ENCODE measurements at places on chromosomes 5 and 9. TPM values are rescaled to one million over a fixed set of nuclear protein-coding genes. Genes with fewer than 3 reads are reported as not detected.

The SELENOP gene
- 65.8 TPM for total RNA-seq

The RELL2 gene
- total RNA-seq, result 6.9 TPM

The SVEP1 gene
- total RNA-seq, result 0.17 TPM

The ANKRD18A gene
- 3.8 TPM for total RNA-seq

The KIAA0825 gene
- total RNA-seq, result 3.3 TPM

The LRRC70 gene
- 1.7 TPM for total RNA-seq

The ABO gene
- 4.5 TPM for total RNA-seq

The SLC36A3 gene
- not detected for total RNA-seq

The SLC6A7 gene
- total RNA-seq, result not detected

The ELL2 gene
- 38.6 TPM for total RNA-seq

The GARNL3 gene
- total RNA-seq, result 9.0 TPM

The FAM81B gene
- total RNA-seq, result not detected

The NAIF1 gene
- total RNA-seq, result 13.5 TPM

The AUH gene
- total RNA-seq, result 43.2 TPM

The GARIN3 gene
- total RNA-seq, result not detected
